Heart right ventricle (tissue), 16 donors: ENCODE measurements at places on chromosomes 7 and 10. TPM values are rescaled to one million over a fixed set of nuclear protein-coding genes. Genes with fewer than 3 reads are reported as not detected.

DNA sequence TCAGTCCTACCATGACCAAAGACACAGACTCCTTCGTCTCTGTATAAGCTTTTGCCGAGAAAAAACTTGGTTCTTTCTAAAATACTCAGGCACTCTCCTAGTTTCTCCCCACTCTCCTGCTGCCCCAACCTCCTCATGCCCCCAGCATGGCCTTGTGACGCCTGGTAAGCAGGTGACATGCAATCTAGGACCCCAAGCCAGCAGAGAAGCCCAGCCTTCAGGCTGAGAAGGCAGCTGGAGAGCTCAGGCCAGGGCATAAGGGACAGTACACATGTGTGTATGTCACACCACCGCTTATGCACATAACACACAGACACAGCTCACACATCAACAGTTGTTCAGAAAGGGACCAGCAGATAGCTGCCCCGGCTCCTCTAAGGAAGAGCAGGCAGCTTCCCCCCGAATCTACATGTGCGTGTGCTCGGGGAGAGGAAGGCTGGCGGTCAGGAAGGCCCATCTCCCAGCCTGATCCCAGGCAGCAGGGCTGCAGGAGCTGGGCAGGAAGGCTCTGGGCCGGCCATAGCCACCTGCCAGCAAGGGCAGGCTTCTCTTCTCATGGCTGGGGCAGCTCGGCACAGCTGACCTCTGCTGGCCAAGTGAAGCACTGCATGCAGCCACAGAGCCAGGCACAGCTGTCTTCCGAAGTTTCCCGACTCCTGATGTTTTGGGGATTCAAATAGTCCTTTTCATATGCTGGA lies 8.5 kb downstream of the DDX56 start:
- peak; percentile 72 for DNase-seq

The GET4 gene
- polyA plus RNA-seq: 32.8 TPM

- peak; percentile 95 for DNase-seq
These were observed at the start of gene FKBP9 for GRCh38 chr7:32957326-32958045. Gene FKBP9 (plus strand): TSS chr7:32957440. CDS start chr7:32957574, 134 bp downstream.

GRCh38 chr7:99218406-99219184 lies 10.7 kb upstream of the KPNA7 start:
- no peak for DNase-seq

The ANXA7 gene
- 69.7 TPM for polyA plus RNA-seq

DNA sequence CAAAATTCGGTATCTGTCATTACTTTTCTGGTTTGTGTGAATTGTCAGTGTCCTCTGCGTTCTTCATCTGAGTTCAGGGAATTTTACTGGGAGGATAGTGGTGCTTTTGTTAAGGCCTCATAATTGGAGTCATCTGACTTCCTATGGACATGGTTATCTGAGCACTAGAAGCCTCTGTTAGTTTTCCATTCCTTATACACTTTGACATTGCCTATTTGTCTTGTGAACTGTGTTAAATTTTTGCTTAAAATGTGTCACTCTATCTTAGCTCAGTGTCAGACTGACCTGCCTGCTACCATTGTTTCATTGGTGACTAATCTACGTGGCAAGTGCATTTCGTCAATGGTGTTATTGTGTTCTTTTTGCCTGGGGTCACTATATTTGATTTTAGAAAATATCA lies 253.3 kb downstream of the SEMA3A start:
- DNase-seq: no peak

GRCh38 chr7:38223306-38223705 lies 45.3 kb downstream of the STARD3NL start:
- no peak for DNase-seq

DNA sequence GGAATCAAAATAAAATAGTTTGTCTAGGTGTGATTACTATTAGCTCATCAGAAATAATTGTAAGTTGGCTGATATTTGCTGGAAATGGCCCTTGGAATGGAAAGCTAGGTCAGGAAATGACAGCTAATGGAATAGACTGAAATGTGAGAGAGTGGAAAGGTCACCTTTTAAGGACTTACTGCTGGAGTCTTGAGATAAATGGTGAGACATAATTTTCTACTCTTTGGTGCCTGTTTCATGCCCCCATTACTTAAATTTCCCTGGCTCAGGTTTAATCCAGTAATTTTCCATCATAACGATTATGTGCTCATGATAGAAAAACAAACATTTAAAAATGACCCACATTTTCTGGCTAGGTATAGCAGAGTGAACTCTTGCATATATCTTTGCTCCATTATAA lies 123.6 kb downstream of the ADAM22 start:
- DNase-seq: no peak

The PNLIPRP1 gene
- polyA plus RNA-seq: 0.16 TPM

The STK32C gene
- polyA plus RNA-seq: 4.7 TPM

DNA sequence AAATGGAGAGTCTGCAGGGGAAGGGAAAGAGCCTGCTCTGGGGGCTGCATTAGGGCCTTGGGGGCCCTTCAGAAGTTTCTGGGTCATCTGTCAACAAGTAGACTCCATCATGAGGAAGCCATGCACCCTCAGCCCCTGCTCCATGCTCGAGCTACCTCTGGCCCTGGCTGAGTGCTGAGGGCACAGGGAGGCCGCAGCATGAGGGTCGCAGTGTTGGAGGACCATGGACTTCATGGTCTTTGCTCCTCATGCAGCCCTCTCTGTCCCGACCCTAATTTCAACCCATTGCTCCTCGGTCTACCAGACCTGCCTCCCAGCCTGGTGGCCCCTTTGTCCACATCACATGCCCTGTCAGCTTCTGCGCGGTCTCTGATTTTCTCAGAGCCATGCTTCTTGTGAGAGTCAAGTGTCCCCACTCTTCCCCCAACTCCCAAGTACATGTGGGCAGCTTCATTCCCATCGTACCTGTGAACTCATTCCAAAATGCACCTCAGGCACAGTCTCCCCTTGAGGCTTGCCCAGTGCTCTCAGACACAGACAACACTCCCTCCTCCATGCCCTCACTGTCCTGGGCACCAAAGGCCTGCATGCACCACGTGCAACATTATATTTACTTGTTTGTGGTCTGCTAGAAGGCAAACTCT lies 14.7 kb downstream of the ZNF488 start:
- no peak for DNase-seq

DNA sequence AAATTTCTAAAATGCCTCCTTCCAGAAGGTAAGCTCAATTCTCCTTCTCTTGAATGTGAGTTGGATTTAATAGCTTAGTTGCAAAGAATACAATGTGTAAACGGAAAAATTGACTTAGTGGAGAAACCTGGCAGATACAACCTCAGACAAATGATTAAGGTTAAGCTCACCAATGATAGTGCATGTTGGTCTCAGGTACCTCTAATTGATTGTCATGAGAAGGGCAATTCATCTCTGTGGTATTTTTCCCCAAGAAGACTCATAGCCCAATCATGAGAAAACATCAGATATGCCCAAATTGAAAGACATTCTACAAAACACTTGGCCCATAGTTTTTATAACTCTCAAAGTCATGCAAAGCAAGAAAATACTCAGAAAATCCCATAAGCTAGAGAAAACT lies 36.2 kb upstream of the TMEM106B start:
- DNase-seq: no peak

GRCh38 chr10:32930036-32930435 lies 28.0 kb downstream of the ITGB1 start:
- no peak for DNase-seq

- DNase-seq: no peak
These were observed 95.8 kb upstream of the COL1A2 start for GRCh38 chr7:94298943-94299342.

GRCh38 chr10:6579183-6579903 lies 733 bp downstream of the PRKCQ start:
- no peak for DNase-seq

- DNase-seq: no peak
These were observed 4.9 kb downstream of the TRDMT1 start for GRCh38 chr10:17196573-17196972.

The C7orf33 gene
- not detected for polyA plus RNA-seq

DNA sequence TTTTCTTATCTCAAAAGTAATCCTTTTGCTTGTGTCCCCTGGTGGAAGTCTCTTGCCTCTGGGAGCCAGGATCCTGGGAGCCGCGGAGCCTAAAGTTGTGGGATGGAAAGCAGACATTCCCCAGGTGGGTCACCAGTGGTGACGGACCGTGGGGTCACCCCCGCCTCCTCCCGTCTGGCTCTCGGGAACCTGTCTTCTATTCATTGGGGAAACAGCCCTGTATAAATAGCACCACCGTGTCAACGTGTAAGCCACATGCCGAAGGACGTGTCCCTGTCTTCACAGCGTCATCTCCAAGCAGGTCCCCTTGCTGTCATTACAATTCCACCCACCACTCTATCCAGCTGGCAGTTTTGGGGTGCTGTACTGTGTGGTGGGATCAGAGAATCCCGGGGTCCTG lies 87.5 kb downstream of the ELFN1 start:
- DNase-seq: no peak

The CLCN1 gene
- 0.01 TPM for polyA plus RNA-seq

DNA sequence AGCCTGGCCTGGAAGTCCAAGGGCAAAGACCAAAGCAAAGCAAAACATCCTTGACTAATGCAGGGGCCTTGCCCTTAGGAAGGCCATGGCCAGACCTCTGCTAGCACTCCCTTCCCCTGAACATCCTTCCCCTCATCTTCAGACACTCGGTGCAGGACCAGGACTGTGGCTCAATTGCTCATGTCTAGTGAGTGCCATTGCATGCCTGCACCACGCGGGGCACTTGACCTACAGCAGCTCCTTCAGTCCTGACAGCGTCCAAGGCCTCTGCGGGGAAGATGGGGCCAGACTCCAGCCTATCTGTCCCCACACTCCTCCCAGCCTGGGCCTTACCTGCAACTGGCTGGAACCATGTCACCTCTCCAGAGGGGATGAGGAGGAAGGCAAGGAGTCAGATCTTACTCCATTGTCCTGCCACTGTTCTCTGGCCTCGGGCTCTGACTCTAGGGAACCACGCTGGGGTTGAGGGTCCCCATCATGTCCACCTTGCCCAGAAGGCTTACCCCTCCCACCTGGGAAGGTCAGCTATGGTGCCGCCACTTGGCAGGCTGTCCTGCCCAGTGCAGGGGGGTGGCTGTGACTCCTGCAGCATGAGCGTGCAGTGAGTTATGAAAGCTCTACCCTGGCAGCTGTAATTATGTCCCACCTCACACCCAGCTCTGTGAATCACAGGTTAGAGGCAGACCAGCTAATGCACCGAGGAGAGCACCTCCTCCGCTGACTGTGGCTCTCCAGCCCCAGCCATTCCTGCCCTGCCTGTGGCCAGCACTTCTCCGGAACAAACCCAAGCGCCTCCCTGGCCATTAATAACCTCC lies 16.1 kb downstream of the DRGX start:
- DNase-seq: no peak

- DNase-seq: peak; percentile 63
These were observed 66.4 kb upstream of the STRIP2 start for GRCh38 chr7:129367700-129368388.

DNA sequence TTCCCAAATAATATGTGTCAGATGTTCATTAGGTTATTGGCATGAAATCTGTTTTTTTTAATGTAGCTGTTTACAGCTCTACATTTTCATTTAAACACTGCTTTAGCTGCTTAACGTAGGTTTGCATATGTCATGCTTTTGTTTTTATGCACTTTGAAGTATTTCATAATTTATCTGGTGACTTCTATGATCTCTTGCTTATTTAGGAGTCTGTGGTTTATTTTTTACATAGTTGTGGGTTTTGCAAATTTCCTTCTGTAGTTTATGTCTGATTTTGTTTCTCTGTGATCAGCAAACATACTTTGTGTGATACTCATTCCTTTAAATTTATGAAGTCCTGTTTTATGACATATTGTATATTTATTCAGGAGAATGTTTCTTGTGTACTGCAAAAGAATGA lies 606.5 kb upstream of the PFKP start:
- DNase-seq: no peak

DNA sequence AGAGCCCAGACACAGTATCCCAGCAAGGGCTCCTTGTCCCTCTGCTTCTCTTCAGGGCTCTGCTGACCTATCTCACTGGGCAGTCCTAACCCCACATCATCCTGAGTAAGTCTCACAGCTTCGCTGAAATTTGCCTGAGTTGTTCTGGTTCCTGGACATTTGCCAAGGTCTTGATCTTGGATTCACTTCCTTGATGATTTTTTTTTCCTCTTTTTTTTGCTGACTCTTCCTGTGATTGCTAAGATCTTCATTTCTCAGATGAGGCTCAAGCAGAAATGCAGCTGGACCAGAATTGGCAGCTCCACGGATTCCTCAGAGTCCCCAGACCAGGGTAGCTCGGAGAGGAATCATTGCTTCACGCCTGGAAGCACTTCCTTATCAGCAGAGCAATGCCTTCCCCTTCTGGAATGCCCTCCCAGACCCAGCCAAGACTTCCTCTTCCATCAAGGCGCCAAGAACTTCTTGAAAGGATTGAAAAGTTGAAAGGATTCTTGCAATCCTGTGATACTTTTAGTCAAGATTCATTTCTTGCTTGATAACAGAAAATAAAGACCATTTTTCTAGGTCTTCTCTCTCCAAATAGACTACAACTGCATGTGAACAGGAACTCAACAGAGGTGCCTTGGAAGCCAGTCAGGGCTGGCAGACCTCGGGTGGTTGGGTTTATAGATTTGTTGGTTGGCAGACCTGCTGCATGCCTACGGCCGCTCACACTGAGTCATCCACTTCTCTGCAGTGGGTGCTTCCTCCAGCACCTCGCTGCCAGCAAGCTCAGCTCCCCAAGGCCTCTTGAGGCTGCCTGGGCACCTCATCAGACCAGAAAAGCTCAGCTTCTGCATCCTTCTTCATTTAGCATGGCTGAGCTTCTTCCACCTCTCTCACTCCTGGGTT lies 8.8 kb upstream of the AFAP1L2 start:
- peak; percentile 53 for DNase-seq

The DGKB gene
- polyA plus RNA-seq: 0.04 TPM

The PNLIPRP2 gene
- polyA plus RNA-seq: not detected

DNA sequence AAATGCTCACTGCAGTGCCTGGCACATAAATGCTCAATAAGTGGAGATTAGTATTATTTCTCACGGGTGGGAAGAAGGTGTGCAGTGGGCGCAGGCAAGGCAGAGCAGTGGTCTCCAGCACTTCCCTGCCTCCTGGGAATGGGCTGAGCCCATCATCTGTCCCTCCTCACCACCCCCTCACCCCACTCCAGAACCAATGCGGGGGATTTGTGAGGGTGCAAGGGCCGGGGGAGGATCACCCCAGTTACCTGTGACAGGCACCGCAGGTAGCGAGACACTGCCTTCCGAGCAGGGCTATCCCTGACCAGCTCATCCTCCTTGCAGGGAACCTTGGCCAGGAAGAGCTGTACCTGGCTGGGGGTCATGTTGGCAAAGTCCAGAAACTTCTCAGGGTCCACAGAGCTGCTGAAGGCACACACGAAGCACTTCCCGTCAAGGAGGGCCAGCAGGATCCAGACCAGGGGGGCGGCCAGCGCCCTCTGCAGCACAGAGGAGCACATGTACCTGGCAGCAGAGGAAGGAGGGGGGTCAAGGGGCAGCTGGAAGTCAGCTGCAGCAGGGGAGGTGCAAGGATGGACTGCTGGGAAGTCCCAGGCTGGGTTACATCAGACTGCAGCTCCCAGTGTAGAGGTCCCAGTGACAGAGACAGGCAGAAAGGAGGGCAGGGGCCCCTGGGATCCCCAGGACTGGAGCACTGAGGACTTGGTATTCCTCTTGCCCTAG lies 2.8 kb downstream of the CALHM3 start:
- no peak for DNase-seq

- no peak for DNase-seq
These were observed 895 bp upstream of the ZNF804B start for GRCh38 chr7:88758381-88759229.

The CALCR gene
- polyA plus RNA-seq: not detected
